ENCODE measurements at places on chromosomes 2 and 18.

- no peak for DNase-seq
These were observed 58.0 kb upstream of the ITSN2 start for GRCh38 chr2:24418166-24418841.

- DNase-seq = peak; percentile 14
These were observed 269.8 kb upstream of the MMADHC start for GRCh38 chr2:149857344-149857743.

DNA sequence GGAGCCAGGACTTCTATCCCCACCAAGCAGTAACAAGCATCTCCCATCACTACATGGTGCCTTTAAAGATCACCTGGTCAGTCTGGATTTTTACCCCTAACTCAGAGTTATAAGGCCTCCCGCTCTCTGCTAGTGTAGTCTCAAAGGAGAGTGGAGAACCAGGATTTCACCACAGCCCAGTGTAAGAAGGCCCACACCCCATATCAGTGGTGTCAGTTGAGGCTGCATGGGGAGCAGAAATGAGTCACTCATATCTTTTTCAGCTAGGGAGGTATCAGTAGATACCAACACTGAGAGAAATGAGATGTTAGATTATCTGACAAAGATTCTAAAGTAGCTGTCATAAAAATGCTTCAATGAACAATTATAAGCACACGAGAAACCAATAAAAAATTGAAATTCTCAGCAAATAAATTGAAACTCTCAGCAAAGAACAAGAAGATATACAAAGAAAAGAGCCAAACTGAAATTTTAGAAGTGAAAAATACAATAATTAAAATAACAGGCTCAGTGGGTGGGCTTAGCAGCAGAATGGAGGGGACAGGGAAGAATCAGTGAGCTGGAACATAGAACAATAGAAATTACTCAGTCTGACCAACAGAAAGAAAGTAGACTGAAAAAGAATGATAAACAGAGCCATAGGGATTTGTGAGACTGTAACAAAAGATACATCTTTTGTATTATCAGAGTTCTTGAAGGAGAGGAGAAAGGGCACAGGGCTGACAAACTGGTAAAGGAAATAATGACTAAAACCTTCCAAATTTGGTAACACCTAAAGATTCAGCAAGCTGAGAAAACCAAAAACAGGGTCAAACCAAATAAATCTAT, 257.7 kb downstream of the ANAPC1 start:
- DNase-seq = no peak

- DNase-seq = peak; percentile 53
These were observed 40.7 kb upstream of the UPP2 start for GRCh38 chr2:158060835-158061435.

GRCh38 chr2:181170256-181170655, 189.9 kb downstream of the UBE2E3 start:
- DNase-seq = no peak

- no peak for DNase-seq
These were observed 188.4 kb upstream of the GYPC start for GRCh38 chr2:126467367-126468054.

GRCh38 chr2:221377597-221377996, 194.5 kb downstream of the EPHA4 start:
- peak; percentile 21 for DNase-seq

DNA sequence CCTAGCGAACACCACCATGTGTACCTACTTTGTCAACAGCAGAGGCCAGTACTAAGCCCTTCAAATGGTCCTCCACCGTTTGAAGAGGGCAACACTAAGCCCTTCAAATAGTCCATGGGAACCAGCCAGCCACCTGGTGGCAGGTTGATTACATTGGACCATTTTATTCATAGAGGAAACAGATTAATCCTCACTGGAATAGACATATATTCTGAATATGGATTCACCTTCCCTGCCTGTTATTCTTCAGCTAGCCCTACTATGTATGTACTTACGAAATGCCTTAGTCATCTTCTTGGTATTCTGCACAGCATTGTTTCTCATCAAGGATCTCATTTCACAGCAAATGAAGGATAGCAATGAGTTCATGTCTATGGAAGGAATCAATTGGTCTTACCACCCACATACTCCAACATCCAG, 10.0 kb upstream of the ZNF396 start:
- DNase-seq = peak; percentile 28

GRCh38 chr2:143726151-143726845, 597.1 kb downstream of the ARHGAP15 start:
- no peak for DNase-seq

- DNase-seq = no peak
These were observed 742 bp upstream of the SOS1 start for GRCh38 chr2:39121523-39122063.

- no peak for DNase-seq
These were observed 208.3 kb upstream of the FANCL start for GRCh38 chr2:58449286-58450010.

GRCh38 chr2:224997802-224998201, 44.5 kb downstream of the DOCK10 start:
- no peak for DNase-seq

- DNase-seq = no peak
These were observed 79.9 kb downstream of the HNRNPLL start for GRCh38 chr2:38522754-38523349.

GRCh38 chr2:216985658-216986141, 125.8 kb upstream of the TNP1 start:
- DNase-seq = no peak

GRCh38 chr2:100999995-101000394, 2.1 kb upstream of the RPL31 start:
- no peak for DNase-seq

DNA sequence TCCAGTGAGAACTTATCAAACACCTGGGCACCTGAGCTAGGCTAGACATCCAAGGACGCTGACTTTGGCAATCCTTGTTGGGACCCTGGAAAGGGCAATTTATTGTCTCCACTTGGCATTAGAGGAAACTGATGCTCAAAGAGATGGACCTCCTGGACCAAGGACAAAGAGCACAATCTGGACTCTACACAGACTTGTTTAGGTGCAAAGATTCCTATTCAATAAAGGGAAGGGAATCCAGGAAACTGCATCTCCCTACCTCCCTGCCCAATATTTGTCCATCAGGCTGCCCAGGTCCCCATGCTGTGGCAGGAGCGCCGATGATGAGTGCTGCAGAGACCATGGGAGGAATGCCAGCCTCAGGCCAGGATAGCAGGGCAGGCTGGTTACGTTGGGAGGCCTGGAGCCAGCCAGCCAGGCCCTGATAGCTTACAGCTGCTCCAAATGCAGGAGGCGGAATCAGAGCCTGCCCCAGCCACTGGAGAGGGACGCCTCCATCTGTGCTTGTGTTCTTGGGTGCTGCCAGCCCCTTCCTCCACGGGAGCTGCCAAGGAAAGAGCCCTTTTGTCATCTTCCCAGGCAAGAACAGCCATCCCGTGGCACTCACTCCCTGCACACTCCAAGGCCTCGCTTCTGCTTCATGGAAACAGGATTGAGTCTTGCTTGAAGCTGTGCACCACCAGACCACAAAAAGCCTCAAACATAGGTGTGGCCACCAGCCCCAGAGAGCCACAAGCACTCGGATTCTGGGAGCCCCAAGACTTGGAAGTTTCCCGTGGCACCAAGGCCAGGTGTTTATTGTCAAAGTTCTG, 60.0 kb downstream of the HS1BP3 start:
- DNase-seq = no peak

- DNase-seq = no peak
These were observed 1.4 kb downstream of the AAK1 start for GRCh38 chr2:69641887-69642708.

DNA sequence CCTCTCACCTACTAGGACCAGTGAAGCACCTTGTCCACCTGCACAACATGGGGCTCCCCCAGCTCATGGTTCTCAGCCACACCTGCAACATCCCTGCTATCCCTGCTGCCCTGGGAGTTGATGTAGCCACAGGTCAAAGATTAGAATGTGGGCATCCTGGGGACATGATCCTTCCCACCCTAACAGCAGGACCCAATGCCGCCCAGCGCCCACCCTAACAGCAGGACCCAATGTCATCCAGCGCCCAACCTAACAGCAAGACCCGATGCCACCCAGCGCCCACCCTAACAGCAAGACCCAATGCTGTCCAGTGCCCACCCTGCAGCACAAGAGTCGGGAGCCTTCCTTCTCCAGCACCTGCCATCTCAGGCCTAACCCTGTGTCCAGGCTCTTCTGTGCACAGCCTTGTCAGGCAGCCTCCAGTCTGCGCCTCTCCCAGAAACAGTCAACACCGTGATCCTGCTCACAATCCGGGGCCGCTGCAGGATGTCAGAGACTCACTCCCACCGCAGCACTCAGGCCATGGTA, 237.3 kb upstream of the SALL3 start:
- no peak for DNase-seq

DNA sequence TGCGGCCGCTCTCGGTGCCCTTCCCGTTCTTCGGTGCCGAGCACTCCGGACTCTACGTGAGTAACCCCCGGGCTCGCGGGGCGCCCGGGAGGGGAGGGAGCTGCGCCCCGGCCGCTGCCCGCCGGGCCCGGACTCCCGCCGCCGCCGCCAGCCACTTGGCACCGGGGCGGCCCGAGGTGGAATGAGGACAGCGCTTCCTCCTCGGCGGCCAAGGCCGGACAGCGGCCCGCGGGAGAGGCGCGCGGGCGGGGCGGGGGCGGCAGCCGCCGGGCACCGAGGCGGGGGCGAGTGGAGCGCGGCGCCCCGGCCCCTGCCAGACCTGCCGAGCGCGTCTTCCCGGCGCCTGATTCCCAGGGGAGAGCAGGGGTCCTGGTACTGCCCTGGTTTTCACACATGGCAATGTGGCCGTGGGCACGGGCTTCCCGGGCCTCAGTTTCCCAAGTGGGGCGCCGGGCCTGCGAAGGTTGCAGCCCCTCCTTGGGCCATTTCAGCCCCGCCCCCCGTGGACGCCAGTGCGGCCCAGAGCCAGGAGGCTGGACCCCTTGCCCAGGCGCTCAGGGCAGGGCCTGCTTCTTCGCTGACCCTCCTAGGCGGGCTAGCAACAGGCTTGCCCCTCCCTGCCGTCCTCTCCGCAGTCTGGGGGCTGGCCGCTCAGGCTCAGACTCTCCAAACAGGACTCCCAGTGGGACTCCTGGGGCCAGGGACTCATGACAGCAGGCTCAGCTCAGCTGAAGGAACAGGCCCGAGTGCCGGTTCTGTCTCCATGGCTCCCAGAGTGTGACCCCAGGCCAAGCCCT, 775 bp downstream of the SNED1 start:
- no peak for DNase-seq

GRCh38 chr2:182496596-182496995, 69.8 kb upstream of the PDE1A start:
- no peak for DNase-seq

GRCh38 chr2:188610827-188611226, 319.2 kb downstream of the GULP1 start:
- peak; percentile 64 for DNase-seq

DNA sequence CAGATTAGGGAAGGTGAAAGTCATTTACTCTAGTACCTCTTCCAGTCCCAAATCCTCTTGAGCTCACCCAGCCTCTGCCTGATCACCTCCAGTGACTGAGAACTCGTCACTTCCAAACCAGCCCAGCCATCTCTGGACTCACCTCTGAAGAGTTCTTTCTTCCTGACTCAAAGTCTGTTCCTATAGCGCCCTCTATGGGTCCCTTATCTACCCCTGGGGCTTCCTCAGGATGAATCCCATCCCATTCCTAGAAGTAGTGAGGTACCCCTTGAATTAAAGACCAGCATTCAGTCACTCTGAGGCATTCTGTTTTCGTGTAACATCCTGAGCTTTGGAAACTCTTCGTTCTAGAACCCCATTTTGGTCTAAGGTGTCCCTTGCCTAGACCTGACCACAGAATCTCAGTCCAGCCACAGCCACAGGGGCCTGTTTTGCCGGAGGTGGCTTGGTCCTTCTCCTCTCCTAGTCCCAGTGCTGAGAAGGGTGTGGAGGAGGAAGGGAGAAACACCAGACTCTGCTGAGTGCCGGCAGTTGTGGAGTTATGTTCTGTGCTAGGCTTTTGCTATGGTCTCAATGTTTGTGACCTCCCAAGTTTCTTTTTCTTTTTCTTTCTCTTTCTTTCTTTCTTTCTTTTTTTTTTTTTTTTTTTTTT, 32.7 kb downstream of the SIX3 start:
- DNase-seq = peak; percentile 31

GRCh38 chr2:207015901-207016300, 76.6 kb downstream of the CPO start:
- DNase-seq = peak; percentile 75

GRCh38 chr2:132384491-132385151, 32.0 kb upstream of the GPR39 start:
- no peak for DNase-seq

DNA sequence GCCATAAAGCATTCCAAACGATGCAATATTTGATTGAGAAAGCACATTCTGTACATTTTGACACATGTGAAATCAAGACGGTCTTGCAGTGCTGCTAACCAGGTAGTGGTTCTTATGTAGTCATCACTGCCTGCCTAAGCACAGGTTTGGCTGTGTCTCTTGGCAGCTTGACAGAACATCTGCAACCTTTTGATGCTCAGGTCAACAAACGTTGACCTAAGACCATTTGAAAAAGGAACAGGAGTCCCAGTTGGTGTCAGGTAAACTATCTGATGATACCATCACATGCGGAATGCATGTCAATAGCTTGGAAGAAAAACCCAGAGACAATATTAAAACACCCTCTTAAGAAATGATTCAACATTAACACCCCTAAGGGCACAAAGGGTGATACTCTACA, 80.7 kb downstream of the L3MBTL4 start:
- no peak for DNase-seq

DNA sequence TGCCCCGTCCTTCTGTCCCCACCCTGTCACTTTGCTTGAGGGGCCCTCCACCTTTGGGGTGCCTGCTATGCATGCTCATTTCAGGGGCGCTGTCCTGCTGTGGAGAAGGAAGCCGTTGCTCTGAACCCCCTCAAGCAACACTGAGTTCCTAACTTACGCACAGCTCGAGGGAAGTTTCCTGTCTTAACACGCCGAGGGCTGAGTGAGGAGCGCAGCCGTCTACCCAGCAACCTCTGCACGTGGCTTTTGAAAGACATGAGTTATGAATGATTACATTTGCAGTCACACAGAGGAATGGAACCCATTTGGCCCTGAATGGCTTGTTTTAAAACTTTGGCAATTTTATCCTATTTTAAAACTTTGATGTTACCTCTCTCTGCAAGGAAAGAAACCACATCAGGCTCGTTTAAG, 14.0 kb downstream of the RAMP1 start:
- peak; percentile 60 for DNase-seq

- peak; percentile 81 for DNase-seq
These were observed 11.3 kb upstream of the DPP4 start for GRCh38 chr2:162085090-162085891.

- DNase-seq = no peak
These were observed 677 bp upstream of the COPS9 start for GRCh38 chr2:240136671-240137292.

DNA sequence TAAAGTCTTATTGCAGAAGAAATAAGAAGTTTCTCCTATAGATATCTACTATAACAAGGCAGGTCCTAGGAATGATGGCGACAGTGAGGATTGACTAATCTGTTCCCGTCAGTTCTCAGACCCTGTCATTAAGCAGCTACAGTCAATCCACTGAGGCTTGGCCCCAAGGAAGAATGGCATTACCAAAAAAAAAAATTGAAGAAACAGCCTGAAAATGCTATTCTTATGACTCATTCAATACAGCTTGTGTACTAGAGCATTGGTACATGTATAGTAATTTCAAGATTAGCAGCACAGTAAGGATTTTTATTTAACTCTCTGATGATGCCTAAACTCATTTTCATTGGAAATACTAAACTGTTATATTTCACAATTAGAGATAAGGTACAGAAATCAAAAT, 1096.1 kb upstream of the NXPH2 start:
- no peak for DNase-seq

- peak; percentile 80 for DNase-seq
These were observed 89.6 kb downstream of the ITGB1BP1 start for GRCh38 chr2:9333591-9334171.

Measured in fibroblast of upper back skin (primary cell).